ENCODE measurements at places on chromosomes 16 and 17.

- no peak for DNase-seq
Observed at GRCh38 chr17:3503285-3503684, 27.5 kb downstream of the ASPA start.

GRCh38 chr17:80558046-80558445 is 13.4 kb downstream of the RPTOR start:
- DNase-seq, result no peak

GRCh38 chr17:79370594-79370993 is 240.3 kb downstream of the RBFOX3 start:
- DNase-seq, result no peak

DNA sequence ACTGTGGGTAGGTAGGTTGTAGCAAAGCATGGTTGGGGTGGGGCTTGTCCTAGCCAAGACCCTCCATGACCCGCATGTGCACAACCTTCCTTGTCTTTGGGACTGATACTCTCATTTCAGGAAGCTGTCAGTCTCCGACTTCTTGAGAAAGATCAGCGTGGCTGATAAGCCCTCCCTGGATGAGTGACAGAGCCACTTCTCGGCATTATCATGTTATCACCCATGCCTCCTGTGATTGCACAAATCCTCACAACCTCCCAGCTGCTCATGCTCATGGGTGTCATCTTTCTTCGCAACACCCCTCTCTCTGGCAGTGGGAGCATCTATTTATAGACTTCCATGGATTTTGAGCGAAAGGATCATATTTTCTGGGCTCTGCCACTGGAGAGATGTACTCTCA is 314.2 kb downstream of the FOXL1 start:
- no peak for DNase-seq

GRCh38 chr16:81928975-81929374 is 82.3 kb downstream of the SDR42E1 start:
- DNase-seq, result no peak

- DNase-seq, result no peak
Observed at GRCh38 chr17:29159306-29159860, 20.8 kb downstream of the MYO18A start.

DNA sequence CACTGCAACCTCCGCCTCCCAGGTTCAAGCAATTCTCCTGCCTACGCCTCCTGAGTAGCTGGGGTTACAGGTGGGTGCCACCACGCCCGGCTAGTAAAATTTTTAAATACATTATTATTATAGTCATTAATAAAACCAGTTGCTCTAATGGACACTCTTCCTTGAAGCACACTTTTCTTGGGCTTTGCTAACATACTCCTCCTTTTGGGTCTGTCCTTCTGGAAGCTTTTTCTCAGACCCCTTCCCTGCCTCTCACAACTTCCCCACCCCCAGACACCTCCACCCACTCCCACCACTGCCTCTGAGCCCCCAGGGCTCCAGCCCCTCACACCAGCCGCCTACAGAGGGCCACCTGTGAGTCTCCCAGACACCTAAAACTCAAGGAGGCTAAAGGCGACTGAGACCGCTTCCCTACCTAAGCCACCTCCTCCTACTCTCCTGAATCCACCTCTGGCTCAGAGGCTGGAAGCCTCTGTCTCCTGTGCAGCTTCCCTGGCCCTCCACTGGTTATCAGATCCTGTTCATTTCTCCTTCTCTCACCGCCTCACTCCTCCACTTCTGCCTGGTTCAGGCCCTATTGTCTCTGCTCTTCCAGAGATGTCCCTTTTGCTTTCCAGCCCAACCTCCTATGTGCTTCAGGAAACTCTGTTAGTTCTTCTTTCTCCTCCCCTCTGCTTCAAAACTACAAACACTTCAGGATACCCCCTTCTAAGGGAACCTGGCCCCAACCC is 2.1 kb upstream of the CUEDC1 start:
- no peak for DNase-seq

- peak; percentile 0 for DNase-seq
Observed at GRCh38 chr17:48307814-48308411, 122.1 kb downstream of the SKAP1 start.

DNA sequence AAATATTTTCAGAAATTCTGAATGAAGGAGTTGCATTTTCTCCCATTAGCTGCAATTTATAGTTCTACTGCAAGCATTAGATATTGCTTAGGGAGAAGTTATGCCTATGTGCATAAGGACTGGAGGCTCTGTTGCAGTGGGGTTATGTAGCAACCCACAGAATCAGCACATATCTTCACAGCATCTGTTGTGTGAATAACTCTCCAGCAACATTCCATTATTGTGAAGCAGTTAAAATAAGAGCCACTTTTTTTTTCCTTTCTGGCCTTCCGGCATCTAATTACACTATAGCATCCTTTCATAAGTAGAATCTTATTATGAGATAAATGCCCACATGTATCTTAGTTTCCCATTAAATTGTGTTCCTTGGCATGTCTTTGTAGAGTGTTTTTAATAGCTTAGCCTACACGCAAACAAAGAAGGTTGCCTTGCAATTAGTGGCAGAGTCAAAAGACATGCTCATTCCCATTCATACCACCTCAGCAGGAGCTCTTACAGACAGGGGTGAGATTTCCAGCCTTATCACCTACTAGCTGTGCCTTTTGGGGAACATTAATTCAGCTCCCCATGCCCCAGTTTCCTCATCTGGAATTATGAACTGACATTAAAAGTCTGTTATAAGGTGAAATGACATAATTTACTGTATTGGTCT is 596.0 kb upstream of the GOT2 start:
- DNase-seq, result no peak

GRCh38 chr17:57678393-57678792 is 66.7 kb downstream of the CCDC182 start:
- DNase-seq, result no peak

GRCh38 chr16:11563493-11564040 is 23.2 kb downstream of the LITAF start:
- no peak for DNase-seq

GRCh38 chr16:68291227-68291626 is 19.5 kb downstream of the SLC7A6OS start:
- DNase-seq, result no peak

- no peak for DNase-seq
Observed at GRCh38 chr17:50961282-50962220, 95.4 kb upstream of the TOB1 start.

DNA sequence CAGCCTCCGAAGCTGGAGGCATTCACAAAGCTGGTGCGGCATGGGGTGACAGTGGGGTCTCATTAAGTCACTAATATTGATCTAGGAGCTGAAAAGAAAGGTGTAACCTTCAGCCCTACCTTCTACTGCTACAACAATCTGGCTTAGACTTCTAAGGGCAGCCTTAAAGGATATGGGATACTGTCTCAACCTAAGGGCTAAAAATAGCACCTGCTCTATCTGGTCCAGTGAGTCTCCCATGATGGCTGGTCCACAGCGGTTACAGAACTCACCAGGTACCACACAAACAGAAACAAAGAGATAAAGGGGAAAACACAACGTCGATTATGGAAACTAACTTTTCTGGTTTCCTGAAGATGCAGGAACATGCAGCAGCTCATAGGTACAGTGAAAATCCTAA is 115.8 kb downstream of the SMG6 start:
- DNase-seq, result no peak

DNA sequence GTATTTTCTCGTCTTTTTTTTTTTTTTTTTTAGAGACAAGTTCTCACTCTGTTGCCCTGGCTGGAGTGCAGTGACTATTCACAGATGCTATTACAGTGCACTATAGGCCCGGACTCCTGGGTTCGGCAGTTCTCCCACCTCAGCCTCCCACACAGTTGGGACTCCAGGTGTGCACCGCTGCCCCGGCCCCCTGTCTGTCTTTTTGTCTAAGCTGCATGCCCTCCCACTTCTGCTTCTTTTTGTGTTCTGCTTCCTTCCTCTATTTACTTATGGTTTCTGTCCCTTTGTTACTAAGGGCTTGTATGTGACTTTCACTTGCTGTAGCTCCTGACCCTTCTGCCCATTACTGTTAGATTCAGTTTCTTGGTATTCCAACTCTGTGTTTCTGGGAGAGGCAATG is 20.5 kb downstream of the SLC7A6 start:
- no peak for DNase-seq

DNA sequence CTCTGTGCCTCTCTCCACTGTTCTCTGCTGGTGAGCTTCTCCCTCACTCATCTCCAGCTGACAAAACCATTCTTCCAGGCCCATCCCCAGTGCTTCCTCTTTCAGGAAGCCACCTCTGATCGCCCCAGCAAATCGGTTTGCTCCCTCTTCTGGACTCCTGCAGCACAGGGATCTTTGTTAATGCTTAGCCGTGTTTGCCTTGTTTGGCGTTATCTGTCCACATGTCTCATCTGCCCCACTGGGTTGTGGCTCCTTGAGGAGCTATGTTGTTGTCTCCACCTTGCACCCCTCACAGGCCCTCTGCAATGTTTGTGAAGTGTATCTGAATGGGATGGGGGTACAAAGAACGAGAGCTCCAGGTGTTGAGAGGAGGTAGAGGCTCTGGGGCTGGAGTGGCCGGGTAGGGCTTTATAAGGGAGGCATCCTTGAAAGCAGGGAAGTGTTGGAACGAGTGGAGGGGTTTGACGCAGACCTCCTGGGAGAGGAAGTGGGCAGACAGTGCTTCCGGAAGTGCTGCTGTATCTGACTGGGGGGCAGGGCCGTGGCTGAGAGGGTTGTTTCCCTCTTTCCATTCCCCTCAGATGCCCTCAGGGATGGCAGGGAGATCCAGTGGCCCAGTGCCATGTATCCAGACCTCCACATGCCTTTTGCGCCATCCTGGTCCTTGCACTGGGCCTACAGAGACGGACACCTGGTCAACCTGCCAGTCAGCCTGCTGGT is 27.8 kb downstream of the CASKIN2 start:
- no peak for DNase-seq

- no peak for DNase-seq
Observed at GRCh38 chr17:36592316-36592715, 637 bp downstream of the DHRS11 start.

GRCh38 chr16:89921702-89922476 is 1.3 kb upstream of the TUBB3 start:
- DNase-seq, result peak; percentile 86

- no peak for DNase-seq
Observed at GRCh38 chr17:18079543-18079942, 8.2 kb upstream of the DRG2 start.

GRCh38 chr17:2177235-2177811 is 122.4 kb downstream of the HIC1 start:
- no peak for DNase-seq

DNA sequence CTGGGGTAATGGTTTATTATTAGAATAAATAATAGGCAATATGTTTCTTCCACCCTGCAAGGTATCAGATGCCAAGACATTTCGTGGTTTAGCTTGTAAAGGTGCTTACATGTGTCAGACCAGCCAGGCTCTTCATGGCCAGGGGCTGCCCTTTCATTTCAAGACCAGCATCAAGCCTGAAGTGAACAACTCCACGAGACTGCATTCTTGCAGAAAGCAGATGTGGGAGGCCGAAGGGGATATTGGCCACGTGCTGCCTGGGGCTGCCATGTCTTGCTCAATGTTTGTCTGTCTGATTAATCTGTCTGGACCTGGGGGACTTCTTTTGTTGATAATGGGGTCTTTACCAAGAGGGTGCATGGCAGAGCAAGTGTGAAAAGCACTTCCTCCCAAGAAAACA is 294.2 kb upstream of the RBFOX1 start:
- no peak for DNase-seq

DNA sequence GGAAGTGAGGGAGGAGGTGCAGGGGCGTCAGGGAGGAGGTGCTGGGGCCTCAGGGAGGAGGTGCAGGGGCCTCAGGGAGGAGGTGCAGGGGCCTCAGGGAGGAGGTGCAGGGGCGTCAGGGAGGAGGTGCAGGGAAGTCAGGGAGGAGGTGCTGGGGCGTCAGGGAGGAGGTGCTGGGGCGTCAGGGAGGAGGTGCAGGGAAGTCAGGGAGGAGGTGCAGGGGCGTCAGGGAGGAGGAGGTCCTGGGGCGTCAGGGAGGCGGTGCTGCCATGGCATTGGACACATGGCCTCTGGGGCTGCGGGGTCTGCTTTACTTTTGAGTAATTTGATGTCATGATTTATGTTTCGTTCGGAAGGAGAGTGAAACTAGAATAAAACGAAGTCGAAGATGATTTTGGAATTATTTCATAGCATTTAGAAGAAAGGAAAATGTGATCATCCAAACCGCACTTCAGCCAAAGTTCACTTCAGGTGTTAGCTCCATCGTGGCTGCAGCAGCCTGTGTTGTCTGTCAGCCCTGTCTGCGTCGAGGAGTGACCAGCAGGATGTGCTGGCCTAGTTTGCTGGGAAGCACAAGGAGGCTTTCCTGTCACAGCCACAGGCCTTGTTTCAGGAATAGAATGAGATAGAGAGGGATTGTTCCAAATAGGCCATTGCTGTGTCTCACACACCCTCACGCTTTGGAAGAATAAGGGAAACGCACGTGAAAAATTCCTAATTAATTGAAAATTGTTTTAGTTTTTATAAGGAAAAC is 42.8 kb downstream of the RAB11FIP3 start:
- no peak for DNase-seq

DNA sequence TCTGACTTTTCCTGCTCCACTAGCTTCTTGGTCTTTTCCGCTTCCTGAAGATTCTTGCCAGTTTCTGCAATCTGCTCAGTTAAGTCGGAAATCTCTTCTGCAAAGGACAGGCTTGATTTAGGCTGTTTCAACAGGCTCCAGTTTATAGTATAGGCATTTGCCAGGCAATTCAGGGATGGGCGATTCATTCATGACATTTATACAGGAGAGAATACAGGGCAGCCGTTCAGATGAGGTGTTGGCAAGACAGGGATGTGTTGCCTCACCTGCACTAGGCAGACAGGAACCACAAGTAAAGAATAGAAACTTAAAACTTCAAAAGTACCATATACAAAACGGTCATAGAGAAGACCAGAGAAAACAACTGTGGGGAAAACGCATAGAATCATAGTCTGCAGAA is 61.7 kb downstream of the MYH13 start:
- DNase-seq, result no peak

DNA sequence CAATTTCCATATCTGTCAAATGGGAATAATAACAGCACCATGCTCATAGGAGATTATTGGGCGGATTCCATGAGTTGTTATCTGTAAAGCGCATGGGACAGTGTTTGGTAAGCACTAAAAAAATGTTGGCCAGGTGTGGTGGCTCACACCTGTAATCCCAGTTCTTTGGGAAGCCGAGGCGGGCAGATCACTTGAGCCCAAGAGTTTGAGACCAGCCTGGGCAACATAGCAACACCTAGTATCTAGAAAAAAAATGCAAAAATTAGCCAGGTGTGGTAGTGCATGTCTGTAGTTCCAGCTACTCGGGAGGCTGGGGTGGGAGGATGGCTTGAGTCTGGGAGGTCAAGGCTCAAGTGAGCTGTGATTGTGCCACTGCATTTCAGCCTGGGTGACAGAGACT is 66.8 kb upstream of the NFAT5 start:
- DNase-seq, result no peak

Data from AG09319 (cell line).